ENCODE measurements at places on chromosomes 1 and 21.
A peak's percentile ranks its signal among the peaks of the same experiment; 100 is the strongest.

GRCh38 chr1:15866721-15867201 lies 19.3 kb downstream of the SPEN start:
- no peak for DNase-seq

DNA sequence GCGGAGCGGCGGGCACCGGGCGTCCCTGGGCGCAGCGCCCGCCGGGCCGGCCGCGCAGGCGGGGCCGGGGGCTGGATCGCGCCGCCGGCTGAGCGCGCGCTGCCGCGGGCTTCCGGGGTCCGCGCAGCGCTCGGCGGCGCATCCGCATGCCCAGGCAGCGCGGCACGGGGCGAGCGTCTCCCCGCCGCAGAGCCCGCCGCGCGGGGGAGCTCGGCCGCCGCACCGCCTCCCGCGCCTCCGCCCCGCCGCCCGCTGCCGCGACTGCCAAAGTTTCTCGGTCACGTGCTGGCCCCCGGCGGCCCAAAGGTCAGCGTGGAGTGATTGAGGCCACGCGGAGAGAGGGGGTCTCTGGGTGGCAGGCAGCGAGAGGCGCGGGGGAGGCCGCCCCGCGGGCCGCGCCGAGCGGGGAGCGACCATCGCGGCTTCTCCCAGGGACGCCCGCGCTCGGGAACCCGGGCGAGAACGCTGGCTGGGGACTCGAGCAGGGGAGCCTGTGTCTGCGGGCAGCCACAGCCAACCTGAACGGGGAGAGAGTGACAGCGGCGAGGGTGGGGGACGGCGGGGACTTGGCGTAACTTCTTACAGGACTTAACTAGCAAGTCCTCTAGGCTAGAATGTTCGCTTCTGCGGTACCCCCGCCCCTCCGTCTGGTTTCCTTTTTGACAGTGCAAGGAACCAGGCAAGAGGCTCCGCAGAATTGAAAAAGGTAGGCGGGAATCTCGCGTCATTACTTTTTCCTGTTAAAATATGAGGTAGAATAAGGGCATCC lies at the start of gene ILDR2:
TSS of gene ILDR2 (minus strand) at position 180 of the 769 bp plus-strand sequence. CDS start 272 bp downstream, outside the sequence.
- DNase-seq = peak; percentile 32

- no peak for DNase-seq
Measured at GRCh38 chr1:225451840-225452515, 24.1 kb upstream of the LBR start.

- no peak for DNase-seq
Measured at GRCh38 chr1:204478172-204478899, 16.3 kb downstream of the PIK3C2B start.

DNA sequence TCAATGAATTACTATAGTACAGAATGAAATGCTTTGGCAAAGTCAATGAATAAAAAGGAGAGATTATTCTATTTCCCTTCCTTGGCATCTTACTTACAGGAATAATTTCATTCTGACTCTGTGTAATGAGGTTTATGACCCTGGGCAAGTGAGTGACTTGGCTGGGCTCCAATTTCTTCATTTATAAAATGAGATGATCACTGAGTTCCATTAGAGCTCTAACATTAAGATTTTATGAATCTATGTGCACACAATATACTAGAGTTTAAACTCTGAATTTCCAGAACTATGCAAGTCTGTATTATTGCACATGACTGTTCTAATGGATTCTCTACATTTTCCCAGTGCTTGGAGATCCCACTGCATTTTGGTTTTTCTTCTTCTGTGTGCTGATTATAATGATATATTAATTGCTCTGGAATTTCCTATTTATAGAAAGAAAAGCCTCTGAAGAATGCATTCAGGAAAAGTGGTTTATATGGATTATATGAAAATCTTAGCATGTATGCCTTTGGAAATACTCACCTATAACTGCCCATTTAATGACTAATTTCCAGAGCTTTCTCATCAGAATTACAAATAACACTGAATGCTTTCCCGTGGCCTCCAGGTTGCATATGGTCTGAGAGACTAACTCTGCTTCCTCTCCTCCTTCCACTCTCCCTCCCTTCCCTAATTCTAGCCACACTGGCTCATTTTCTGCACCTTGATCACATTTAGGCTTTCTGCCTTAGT lies 97.4 kb upstream of the CHRM3 start:
- no peak for DNase-seq

- DNase-seq = no peak
Measured at GRCh38 chr1:11198851-11199594, 9.9 kb downstream of the ANGPTL7 start.

DNA sequence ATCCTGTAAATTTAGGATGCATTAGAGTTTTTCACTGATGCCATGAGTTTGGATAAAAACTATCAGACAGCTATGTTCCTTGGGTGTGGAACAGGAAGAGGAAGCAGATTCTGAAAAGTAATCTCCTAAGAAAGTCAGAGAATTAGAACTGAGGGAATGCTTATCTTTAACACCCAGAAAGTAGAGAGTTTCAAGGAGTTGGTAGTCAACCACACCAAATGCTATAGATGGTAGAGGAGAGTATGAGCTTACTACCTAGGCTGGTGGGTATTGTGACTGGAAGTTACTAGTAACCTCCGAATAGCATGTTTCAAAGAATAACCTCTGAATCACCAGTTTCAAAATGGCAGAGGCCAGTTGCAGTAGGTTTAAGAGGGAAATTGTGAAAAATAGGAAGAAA lies 288.0 kb downstream of the HMCN1 start:
- no peak for DNase-seq

DNA sequence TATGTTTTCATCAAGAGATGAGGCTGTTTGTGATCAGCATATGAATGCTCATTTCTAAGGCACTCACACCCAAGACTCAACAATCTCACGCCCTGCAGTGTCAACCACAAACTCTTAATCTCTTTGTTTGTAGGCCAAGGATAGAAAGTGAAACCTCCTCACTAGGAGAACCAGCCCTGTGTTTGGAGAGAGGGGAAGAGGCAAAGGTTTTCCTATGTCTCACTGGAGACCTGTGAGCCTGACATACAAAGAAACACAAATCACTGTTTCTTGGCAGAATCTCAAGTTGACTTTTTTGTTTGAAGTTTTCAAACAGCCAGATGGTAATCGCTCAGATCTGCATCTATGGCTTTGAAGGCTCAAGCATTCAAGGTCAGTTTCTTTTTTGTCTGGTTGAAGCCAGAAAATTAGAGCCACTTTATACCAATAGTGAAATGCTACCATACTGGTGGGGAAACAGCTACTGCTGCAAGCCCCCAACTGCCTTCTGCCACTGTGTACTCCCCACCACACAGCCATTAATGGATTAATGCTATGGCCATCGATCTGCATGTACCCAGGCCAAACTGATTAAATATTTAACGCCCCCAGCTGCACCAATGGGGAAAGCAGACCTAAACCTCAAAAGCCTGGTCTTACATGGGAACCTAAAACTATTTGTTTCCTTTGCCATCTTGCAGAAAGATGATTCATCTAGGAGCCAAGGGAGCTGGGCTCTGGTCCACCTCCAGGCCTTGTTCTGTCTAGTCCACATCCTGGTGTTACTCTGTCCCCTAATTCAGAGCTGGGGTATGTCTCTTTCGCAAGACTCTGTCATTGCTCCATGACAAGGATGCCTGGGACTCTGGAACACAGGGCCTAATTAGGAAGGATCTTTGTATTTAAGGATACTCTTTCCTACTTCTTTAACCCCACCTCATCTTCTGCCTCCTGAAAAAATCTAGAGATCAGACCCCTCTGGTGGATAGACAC lies 16.3 kb downstream of the PDZK1 start:
- DNase-seq = no peak

GRCh38 chr1:201139306-201139705 lies 12.3 kb upstream of the ASCL5 start:
- no peak for DNase-seq

DNA sequence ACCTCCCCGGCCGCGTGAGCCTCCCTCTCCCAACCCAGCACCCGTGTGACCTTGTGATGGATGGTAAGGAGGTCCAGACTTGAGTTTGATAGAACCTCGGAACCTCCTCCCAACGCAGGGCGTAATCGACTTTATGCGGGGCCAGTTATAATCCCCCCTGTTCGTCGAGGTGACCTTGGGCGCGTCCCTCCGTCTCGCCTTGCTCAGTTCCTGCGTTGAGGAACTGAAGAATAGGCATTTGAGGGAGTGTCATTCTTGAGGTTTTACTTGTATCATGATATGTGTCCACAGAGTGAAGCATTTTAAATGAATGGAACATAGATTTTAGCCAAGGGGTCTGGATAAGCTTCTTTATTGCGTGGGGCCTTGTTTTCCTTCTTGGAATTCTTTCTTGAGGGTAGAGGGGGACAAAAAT lies 433 bp downstream of the TIMM17A start:
- DNase-seq = no peak

DNA sequence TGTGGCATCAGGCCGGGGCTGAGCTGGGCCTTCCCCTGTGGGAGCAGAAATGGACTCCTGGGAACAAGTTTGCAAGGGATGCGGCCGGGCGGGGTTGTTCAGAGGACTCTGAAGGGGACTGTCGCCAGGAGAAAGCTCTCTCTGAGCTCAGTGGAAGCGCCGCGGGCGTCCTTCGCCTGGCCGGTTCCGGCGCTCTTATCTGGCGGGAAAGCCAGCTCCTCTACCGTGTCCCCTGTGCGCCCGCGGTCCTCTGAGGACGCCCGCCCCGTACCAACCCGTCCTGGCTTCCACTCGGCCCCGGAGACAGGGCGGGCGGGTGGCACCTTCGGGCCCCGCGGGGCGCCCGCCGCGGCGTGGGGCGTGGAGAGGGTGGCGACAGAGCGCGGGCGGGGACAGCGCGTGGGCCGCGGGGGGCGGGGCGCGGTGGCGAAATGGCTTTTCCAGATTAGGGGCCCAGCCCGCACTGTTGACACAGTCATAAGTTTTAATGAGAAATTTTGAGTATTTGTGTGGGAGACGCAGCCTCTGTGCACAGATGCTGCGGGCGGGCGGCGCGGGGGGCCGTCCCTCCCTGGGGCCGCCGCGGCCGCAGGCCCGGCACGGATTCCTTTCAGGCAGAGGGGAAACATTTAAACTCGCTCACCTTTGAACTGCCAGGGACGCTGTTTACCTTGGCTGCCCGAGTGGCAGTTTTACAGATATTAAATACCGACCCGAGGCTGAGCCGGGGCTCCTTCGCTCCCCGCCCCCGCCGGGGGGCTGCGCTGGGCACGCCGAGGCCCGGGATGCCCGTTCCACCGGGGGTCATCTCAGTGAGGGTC lies 70.2 kb downstream of the FOXD2 start:
- DNase-seq = peak; percentile 37

DNA sequence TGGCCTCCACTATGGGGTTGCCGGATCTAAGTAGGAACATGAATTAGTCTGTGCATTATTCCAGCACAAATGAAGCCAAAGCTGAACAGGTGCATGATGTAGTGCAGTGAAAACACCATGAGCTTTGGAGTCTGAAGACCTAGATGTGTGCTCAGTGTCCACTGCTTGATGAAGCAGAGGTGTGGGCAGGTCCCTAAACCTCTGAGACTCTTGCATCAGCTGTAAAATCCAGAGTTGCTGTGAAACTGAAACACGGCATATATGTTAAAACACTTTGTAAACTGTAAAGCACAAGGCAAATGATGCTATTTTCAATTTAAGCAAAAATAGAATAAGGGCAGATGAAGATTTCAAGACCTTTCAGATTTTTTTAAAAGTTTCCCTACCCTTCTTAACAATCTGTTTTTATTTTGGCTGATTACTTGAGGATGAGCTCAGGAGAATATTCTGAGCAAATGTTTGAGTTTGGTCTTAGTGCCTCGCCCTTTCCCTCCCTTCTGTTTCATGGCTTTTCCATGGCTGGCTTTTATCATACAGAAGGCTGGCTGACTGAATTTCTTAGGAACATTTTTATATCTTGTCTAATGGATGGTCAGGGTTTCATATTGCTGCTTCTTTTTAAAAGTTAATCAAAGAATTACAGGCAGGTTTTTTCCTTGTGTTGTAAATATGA lies 221.8 kb downstream of the NTNG1 start:
- DNase-seq = no peak

DNA sequence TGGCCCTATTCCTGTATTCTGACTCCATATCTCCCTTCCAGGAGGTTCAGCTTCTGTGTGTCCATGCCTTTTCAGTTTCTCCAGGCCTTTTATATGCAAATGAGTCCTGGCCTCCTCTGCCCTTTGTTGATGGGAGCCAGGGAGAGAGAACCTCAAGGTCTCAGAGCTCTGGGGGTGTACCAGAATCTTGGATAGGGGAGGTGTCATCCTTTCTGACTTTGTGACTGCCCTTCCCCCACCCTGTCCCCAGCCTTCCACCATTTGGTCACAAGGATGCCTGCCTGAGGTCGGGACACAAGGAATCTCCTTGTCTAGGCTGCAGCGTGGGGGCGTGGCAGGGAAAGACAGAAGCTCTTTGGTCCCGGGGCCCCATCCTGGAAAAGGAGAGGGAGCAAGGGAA lies 18.6 kb downstream of the LURAP1 start:
- no peak for DNase-seq

- no peak for DNase-seq
Measured at GRCh38 chr1:147109041-147109440, 63.2 kb downstream of the PRKAB2 start.

DNA sequence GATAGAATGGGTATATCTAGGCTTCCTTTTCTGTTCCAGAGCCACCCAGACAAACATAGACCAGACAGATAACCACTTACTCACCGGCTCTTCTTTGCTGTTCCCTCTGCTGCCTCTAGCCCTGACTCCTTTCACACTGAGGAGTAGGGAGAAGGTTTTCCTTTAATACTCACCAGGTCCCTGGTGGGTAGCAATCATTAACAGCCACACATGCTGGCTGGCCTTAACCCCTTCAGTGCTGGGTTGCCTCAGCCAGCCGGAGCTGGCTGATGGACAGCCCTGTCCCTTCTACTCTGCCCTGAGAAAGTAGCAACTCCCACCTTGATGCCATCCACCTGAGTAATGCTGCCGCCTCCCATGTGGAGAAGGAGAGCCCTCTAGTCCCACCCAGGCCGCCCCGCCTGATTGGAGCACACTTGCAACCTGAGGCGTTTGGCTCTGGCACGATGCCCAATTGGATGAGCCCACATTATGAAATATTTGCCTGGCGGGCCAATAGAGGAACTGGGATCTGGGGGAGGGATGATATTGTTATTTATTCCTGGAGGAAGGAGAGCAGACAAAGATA lies 71.6 kb downstream of the PLEKHA6 start:
- peak; percentile 72 for DNase-seq

DNA sequence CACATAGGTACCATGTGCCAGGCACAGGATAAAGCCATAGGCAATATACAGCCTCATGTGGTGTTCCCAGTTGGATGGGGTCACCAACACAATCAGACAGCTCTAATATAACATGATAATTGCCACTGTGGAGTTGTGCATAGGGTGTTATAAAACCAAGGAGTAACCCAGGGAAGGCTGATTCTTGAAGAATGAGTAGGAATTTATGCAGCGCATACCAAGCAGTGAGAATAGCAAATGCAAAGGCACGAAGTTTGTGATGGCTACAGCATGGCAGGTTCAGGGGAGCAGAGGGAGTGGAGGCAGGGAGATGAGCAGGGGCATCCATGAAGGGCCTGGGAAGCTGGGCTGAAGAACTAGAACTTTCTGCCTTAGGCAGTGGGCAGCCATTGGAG lies 20.4 kb upstream of the SLC2A1 start:
- no peak for DNase-seq

GRCh38 chr1:220294846-220295301 lies 22.6 kb upstream of the RAB3GAP2 start:
- DNase-seq = no peak

DNA sequence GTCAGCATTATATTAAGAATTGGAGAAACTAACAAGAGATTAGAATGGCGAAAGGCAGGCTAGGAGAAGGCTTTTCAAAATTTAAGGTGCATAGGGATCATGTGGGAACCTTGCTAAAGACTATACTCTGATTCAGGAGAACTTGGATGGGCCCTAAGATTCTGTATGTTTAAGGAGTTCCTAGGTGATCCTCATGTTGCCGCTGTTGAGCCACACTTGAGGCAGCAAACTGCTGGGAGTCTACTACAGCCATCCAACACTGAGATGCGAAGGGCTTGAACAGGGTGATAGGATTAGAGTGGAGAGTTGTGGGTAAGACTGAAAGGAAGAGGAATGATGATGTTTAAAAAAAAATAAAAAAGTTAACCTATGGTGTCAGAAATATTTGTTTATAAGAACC lies 1013.2 kb downstream of the MRPL39 start:
- no peak for DNase-seq

All from heart right ventricle (tissue), 16 donors.